Stimulated activated naive CD4-positive, alpha-beta T cell treated with Interleukin-2 at 50 U/mL for 16 hours (primary cell): ENCODE measurements at places on chromosomes 2 and 18.

GRCh38 chr2:95357717-95358280, 44.7 kb upstream of the FAHD2A start:
- no peak for DNase-seq

GRCh38 chr18:3451989-3452749, 2.2 kb downstream of the TGIF1 start:
- DNase-seq, result peak; percentile 27

DNA sequence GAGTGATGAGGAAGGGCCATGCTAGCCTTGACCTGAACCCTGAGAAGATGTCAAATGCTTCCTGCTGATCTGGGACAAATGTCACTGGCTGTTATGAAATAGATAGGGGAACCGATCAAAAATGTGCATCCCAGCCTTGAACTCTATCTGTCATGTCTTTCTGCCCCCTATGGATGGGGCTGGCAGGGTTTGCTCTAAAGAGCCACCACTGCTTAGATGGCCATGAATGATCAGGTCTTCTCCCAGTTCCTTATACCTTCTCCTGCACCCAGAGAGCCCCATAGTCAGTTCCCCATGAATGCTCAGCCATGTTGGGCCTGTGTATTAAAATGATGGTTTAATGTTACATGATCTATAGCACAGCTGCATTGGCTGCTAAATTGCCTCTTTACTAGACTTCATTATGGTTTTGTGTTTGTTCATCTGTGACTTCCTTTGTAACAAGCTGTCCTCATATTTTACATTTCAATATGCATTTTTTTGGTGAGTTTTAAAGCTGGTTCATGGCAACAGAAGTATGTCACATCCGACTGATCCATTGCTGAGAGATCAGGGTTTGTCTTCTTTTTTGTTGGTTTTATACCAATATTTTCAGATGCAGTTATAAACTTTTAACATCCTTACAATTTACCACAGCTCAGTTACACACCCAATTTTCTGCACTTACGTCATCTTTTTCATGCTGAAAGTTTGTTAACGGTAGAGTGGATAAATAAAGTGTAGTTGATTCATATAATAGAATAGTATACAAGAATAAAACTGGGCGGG, 56.3 kb upstream of the SMAD2 start:
- no peak for DNase-seq

- DNase-seq, result no peak
These were observed 510.3 kb downstream of the PLCL1 start for GRCh38 chr2:198314559-198315153.

- DNase-seq, result no peak
These were observed 64.4 kb upstream of the RAPH1 start for GRCh38 chr2:203599509-203599908.

DNA sequence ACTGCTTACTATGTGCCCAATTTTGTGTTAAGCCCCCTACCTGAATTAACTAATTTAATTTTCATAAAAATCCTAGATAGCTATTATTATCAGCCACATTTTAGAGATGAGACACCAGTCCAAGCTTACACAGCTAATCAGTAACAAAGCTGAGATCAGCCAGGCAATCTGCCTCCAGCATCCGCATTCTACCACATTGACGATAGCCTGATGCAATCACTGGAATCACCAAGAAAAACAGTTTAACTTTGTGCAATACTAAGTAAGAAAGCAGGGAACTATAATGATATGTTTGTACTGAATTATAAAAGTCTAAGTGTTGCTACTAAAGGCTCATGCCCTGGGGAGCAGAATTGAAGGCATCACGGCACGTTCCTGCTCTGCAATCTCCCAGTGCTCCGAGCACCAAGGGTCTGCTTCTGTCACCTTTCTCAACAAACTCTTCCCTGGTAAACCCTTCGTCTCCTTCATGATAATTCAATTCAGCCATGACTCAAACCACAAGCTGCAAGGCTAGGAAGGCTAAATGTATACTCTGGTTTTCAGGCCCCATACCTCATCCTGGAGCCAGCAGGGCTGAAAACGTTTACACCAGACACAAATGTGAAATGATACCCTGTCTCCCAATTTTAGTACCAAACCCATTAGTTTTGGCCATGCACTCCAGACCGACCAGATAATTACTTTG, 19.4 kb downstream of the KANSL3 start:
- no peak for DNase-seq

DNA sequence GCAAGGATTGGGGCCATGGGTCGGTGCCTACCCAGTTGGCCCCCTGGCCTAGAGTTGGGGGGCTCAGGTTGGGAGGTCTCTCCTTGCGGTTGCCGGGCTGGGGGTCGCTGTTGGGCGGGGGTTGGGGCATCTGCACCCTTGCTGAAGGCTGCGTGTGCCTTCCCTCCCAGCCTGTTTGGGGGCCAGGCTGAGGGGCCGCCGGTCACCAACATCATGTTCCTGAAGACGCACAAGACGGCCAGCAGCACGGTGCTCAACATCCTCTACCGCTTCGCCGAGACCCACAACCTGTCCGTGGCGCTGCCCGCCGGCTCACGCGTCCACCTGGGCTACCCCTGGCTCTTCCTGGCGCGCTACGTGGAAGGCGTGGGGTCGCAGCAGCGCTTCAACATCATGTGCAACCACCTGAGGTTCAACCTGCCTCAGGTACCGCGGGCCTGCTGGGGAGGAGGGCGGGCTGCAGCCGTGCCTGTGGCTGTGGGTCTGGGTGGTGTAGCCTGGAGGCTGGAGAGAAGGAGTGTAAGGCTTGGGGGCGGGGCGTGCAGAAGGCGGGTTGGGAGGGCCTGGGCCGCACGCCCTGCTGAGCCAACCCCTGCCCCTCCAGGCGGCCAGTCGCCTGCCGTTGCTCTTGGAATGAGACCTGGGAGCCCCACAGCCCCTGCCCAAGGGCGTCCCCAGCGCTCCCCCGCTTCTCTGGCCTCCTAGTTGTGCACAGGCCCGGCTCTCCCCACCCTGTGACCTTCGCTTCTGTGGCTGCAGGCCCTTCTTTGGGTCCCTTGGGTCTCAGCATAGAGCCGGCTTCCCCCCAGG, 7.2 kb upstream of the NEU4 start:
- DNase-seq, result no peak

DNA sequence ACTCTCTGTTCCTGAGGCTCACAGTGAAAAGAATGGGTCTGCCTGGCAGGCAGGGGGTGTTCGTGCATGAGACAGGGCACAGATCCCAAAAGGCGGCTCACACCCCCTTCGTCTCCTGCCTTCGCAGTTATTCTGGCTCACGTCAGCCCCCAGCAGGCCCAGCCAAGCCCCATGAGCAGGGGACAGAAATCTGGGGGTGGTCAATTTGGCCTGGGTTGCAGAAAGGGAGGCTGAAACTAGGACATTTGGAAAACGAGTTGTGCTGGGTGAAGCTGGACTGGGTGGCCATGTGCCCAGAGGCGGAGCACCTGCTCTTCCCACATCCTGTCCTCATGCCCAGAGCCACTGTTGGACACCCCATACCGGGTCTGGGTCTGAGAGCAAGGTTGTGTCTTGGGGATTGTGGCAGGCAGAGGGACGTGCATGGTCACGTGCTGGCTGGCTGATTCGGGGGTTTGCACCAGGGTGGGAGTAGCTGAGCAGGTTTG, 99.0 kb upstream of the MCFD2 start:
- DNase-seq, result no peak

DNA sequence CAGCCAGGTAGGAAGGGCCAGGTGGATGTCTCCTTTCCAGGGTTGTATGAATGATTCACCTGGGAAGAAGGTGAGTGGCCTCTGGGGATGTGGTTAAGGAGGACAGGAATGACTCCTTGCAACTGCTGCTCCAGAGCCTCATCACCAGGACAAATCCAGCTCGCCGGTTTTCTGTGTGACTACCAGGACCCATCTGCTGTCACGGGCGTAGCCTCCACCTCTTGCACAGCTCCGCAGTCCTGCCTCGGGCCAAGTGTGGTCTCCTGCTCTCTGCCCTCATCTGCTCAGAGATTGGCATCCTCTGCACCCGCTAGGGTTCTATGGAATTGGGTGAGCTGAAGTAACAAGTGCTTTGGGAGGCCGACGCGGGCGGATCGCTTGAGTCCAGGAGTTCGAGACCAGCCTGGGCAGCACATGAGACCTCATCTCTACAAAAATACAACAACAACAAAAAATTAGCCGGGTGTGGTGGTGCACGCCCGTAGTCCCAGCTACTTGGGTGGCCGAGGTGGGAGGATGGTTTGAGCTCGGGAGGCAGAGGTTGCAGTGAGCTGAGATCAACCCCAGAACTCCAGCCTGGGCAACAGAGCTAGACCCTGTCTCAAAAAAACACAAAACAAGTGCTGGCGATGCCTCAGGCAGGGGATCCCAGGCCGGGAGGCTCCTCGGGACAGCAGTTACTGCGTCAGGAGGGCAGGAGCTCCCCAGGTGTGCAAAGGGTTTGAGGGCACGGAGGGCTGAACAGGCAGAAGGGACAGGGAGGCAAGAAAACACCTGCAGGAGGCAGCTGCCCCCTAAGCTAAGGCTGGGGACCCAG, 831 bp upstream of the D2HGDH start:
- no peak for DNase-seq

- DNase-seq, result no peak
These were observed 2.9 kb upstream of the INSIG2 start for GRCh38 chr2:118085173-118086023.

DNA sequence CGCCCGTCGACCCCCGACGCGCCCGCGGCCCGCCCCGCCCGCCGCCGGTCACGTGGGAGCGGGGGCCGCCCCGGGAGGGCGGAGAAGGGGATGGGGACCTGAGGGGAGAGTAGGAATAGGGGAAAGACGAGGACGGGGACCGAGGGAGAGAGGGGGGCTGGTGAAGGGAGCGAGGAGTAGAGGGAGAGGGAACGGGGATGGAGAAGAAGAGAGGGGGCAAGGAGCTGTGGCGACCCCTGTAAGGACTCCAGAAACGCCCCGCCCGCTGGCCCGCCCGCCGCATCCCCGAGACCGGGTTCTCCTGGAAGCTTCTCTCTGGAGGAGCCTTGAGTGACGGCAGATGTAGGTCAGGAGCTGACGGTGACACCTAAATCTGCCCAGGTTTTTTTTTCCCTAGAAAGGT, 615 bp downstream of the ADNP2 start:
- DNase-seq, result no peak

DNA sequence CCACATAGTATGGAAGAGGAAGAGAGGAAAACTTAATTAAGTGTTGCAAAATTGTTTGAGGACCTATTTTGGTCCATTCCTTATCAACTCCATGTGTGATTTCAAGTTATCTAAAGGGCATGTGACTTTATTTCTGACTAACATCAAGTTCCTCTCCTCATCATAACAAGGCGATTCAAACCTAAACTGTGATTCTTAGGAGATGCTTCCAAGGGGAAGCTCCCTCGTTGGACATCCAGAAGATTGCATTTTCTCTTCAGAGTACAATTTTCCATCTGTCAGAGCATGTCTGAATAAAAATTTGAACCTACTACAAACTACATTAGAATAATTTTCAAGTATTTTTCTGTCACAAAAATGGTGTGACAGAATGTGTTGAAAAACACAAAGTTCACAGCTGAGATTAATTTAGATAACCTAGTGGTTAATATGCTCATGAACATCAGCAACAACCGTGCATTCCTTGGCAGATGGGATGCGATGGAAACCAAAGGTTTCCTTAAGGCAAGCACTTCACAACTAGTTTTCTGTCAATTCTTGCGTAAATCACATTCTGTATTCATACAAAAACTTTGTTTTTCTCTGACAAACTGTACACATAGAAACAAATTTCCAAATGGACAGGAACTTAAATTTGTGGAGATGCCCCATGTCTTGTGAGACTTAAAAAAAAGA, 4.2 kb downstream of the SFT2D3 start:
- no peak for DNase-seq

DNA sequence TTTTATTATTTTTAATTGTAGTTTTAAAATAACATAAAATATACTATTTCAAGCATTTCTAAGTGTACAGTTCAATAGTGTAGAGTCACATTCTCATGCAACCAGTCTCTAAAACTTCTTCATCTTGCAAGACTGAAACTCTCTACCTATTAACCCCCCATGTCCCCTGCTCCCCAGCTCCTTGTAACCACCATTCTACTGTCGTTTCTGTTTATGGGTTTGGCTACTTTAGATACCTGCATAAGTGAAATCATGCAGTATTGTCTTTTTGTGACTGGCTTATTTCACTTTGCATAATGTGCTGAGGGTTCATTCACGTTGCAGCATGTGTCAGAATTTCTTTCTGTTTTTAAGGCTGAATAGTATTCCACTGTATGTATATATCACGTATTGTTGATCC, 139.4 kb downstream of the SMAD7 start:
- DNase-seq, result no peak

- no peak for DNase-seq
These were observed 126.3 kb upstream of the OSR1 start for GRCh38 chr2:19484736-19485135.

DNA sequence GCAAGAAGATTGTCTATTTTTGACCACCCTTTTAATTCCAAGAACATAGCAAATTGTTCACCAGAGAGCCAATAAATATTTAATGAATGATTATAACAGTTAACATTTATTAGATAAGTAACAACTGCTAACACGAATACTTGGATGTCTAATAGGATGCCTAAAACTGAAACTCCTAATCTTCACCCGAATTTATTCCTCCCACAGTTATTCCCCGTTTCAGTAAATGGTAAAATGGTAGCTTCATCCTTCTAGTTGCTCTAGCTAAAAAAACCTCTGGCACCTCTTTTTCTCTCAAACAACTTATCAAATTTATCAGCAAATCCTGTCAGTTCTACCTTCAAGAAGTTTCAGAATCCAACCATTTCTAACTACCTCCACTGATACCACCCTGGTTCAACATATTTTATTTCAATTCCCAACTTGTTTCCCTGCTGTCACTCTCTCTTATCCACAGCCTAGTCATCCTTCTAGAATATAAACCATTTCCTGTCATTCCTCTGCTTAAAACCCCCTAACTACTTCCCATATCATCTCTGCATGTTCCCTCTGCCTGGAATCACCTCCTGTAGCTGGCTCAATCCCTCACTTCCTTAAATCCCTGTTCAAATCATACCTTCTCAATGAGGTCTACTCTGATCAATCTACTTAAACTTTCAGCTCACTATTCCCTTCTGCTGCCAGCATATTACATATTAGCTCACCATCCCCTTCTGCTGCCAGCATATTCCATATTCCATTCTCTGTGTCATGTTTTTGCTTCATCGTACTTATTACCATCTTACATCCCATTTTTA, 93.8 kb downstream of the ROCK2 start:
- DNase-seq, result no peak

GRCh38 chr2:134671513-134671912, 47.3 kb downstream of the TMEM163 start:
- no peak for DNase-seq

DNA sequence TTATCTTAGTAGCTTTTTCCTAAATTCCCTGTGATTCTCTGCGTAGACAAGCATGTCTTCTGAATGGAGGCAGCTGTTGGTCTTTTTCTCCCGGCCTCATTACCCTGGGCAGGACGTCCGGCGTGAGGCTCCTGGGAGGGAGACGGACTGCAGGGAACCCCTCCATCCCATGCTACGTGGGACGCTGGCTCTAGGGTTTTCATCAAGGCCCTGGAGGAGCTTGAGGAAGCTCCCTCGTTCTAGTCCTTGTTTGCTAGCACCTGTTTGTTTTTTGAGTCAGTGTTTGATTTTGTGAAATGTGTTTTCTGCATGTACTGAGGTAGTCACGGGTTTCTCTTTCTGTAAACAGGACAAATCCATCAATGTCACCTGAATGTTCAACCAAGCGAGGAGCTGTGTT, 99.3 kb upstream of the TMEM18 start:
- DNase-seq, result no peak

- DNase-seq, result no peak
These were observed 966 bp upstream of the RBM43 start for GRCh38 chr2:151262629-151263028.
